ENCODE measurements at places on chromosomes 1 and 21. TPM values are rescaled to one million over a fixed set of nuclear protein-coding genes. Genes with fewer than 3 reads are reported as not detected.

SAMD13 gene
- 1.2 TPM for total RNA-seq

GRCh38 chr1:53593758-53594380 is 134.7 kb downstream of the DMRTB1 start:
- DNase-seq, result no peak

ERVH48-1 gene
- not detected for total RNA-seq

DNA sequence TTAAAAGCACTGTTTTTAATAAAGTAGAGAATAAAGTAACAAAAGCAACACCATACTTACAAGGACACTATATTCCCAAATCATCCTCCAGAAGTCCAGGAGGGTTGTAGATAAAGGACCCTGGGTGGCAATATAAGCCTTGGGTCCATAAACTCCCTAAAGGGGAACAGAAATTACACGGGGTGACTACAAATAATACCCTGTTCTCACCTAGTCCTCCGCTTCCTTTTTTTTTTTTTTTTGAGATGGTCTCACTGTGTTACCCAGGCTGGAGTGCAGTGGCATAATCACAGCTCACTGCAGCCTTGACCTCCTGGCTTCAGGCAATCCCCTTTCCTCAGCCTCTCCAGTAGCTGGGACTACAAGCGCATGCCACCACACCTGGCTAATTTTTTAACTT is 13.1 kb downstream of the PTPN22 start:
- DNase-seq, result no peak

Measured in renal cortical epithelial cell (primary cell).